Nephron progenitor cell (in vitro differentiated cells): ENCODE measurements at places on chromosomes 2 and 18.
A peak's percentile ranks its signal among the peaks of the same experiment; 100 is the strongest.

DNA sequence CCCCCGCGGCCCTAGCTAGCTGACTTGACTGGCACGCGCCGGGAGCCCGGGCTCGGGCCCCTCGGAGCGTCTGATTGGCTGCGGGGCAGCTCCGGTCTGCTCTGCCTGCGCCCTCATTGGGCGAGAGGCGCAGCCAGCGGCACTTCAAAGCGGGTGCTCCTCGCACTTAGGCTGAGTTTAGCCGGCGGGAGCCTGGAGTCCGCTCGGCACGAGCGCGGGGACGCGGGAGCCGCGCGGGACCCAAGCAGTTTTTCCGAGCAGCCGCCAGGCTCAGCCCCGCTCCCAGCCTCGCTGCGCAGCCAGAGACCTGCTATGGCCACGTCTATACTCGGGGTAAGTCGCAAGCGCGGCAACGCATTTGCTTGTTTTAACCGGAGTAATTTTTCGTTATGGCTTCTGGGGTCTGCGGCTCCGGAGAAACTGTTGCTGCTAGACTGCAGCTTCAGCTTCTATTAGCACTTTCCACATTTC, at the start of gene SP9:
Gene SP9, plus strand, starts transcription at position 174 of the 471 bp plus-strand sequence. Its CDS starts 139 bp downstream, at position 313.
- peak; percentile 83 for DNase-seq

DNA sequence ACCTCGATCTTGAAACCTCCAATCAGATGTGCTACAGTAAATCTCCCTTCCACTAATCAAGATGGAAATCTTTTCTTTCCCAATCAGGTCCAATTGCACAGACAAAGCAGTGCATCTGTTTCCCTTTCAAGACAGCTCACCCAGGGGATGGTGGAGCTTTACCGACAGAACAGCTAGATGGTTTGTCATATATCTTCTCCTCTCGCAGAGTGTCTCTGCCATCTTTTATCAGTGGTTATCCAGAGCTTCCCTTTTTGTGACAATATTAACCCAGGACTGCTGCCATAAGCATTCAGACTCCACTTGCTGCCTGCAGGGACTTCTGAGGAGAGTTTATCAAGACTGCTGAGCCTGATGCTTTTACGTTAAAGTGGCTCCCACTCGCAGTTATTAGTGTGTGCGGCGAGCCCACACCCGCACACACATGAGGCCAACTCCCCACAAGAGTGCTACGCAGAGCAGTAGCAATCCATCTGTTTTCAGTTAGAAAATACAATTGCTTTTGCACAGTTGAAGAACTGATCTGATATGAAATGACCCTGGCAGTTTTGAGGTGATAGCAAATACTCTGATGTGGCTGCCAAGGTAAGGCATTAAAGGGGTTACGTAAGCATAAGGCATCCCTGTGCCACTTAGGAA, 398.9 kb downstream of the NCKAP5 start:
- no peak for DNase-seq

DNA sequence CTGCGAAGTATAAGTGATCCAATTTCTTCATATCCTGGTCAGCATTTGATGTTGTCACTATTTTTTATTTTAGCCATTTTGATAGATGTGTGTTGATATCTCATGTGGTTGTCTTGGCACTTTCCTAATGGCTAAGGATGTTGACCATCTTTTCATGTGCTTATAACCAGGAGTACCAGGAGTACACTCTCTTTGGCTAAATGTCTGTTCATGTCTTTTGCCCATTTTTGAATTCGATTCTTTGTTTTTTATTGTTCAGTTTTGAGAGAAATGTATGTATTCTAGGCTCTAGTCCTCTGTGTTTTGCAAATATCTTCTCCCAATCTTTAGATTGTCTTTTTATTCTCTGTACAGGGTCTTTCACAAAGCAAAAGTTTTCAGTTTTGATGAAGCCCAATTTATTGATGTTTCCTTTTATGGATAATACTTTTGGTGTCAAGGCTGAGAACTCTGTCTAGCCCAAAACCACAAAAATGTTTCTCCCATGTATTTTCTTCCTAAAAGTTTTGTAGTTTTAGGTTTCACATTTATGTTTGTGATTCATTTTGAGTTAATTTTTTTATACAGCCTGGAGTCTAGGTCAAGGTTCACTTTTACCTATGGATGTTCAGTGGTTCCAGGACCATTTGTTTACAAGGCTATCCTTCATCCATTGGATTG, 65.4 kb downstream of the SDC1 start:
- no peak for DNase-seq

DNA sequence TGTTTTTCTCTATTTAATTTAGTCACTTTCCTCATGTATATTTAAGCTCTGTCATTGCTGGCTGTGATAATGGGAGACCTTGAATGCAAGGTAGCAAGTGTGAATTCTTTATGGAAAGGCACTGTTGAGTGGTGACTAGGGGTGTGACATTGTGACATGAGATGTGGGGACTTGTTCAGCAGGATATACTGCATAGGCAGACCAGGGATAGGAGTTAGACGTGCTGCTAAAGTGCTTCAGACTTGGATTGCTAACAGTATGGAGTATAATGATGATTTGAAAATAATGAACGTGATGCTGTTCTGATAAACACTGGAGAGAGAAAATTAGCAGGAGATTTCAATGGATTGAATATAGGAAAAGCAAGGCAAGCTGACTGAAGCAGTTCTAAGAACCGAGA, 135.1 kb downstream of the NCOA1 start:
- no peak for DNase-seq
